C1 segment of cervical spinal cord (tissue), 14 donors: ENCODE measurements at places on chromosomes 6 and 20.

DNA sequence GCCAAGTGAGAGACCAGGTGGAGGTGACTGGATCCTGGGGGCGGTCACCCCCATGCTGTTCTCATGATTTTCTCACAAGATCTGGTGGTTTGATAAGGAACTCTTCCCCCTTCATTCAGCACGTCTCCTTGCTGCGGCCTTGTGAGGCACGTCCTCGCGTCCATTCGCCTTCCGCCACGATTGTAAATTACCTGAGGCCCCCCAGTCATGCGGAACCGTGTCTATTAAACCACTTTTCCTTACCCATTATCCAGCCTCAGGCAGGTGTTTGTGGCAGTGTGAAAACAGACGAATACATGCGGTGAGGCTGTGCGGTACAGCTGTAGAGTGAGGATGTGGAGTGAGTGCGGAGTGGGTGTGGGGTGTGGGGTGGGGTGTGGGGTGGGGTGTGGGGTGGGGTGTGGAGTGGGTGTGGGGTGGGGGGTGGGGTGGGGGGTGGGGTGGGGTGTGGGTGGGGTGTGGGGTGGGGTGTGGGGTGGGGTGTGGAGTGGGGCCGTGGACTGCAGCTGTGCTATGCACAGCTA lies 12.1 kb upstream of the NTSR1 start:
- DNase-seq: no peak

- no peak for DNase-seq
Measured at GRCh38 chr20:20018366-20018765, 1.2 kb downstream of the NAA20 start.

DNA sequence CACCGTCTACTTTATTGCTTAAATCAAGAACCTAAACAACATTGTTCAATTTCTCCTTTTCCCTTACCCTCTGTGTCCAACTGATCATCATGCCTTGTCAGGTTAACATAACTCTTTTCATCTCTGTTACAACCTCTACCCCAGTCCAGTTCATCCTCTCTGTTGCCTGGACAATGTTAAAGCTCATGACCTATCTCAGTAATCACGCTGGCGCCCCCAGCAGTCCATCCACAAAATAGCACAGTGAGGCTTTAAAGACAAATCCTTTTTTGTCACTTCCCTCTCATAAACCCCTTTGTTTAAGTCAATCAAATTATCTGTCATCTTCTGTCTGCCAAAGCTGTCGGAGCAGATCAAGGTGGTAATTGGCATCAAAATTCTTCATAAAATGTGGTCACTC lies 140.1 kb downstream of the QKI start:
- no peak for DNase-seq

GRCh38 chr6:46914279-46914810 lies 7.4 kb downstream of the ADGRF5 start:
- no peak for DNase-seq

- DNase-seq: no peak
Measured at GRCh38 chr6:26243132-26243531, 121.9 kb upstream of the BTN3A2 start.

GRCh38 chr6:138837246-138837645 lies 41.4 kb downstream of the ECT2L start:
- no peak for DNase-seq

DNA sequence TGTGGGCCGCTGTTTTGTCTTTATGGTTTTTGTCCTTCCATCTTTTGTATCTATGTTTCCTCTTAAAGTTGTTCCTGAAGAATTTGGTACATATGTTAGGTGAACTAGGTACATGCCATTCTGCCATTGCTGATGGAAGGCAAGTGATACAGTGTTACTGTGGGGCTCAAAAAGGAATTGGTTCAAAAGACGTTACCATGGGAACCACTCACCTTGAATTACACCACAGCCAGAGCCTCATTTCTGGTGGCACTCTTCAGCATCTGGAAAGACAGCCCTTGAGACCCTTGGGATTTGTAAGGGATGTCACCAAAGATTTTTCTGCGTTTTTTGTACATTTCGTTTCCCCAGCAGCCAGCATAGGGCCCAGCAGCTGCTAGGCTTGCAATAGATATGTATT lies 31.9 kb downstream of the TMEM181 start:
- no peak for DNase-seq

GRCh38 chr6:91678679-91679446 lies 1092.0 kb upstream of the MAP3K7 start:
- no peak for DNase-seq

GRCh38 chr6:145863988-145864616 lies 49.5 kb upstream of the FBXO30 start:
- DNase-seq: no peak

GRCh38 chr6:130293800-130294199 lies 71.0 kb upstream of the SAMD3 start:
- no peak for DNase-seq

DNA sequence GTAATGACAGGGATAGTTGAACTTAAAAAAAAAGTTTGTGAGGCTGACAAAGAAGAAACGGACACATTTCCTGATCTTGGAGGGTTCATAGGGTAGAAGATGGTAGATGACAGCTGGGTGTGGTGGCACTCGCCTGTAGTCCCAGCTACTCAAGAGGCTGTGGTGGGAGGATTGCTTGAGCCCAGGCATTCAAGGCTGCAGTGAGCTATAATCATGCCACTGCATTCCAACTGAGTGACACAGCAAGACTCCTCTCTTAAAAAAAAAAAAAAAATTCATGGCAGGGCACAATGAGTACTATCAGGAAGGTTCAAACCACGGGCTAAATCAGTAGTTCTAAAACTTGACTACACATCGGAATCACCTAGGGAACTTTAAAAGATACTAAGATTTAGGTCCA lies 2.0 kb upstream of the MICA start:
- DNase-seq: no peak
